ENCODE measurements at places on chromosomes 13 and 19.

- peak; percentile 13 for DNase-seq
Measured at GRCh38 chr19:13234518-13234917, 84.3 kb downstream of the IER2 start.

DNA sequence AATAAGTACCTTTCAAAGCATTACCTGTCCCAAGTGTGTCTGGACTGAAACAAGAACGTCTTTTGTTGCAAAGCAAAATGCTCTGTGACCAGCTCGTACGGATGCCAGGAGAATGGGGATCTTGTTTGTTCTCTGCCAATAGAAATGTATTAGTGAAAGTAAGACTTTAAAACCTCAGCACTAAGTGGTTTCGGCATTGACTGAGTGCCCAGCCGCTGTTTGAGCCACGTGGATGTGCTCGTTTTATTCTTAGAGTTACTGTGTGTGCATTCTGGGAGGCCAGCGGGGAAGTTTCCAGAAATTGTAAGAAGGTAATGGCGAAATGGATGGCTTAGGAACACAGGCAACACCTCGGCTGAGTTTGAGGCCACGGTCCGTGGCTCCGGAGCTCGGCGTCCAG lies 117.1 kb upstream of the USP29 start:
- DNase-seq = no peak

- DNase-seq = peak; percentile 55
Measured at GRCh38 chr19:51511353-51511752, 9.8 kb upstream of the SIGLEC12 start.

DNA sequence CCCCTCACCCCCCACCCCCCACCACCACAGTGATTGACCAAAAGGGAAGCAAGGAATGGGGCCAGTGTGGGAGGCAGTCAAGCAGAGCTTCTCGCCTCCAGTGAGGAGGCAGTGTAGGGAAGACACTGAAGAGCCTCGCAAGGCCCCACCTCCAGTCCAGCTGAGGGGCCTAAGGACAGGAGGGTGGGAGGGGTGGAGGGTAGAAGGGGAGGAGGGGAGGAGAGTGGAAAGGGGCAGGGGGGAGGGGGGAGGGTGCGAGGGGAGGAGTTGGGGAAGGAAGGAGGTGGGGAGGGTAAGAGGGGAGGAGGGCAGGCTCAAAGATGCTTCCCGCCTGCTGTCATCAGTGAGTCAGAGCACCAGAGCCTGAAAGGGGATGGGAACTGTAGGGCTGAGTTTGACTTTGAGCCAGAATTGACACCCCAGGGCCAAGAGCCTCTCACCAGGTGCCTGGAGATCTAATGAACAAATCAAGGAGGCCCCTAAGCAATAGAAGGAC lies 786.2 kb downstream of the UQCRFS1 start:
- no peak for DNase-seq

GRCh38 chr13:33426131-33426530 lies 140.6 kb upstream of the STARD13 start:
- DNase-seq = no peak

GRCh38 chr19:45542234-45542668 lies 35.0 kb downstream of the VASP start:
- DNase-seq = no peak

DNA sequence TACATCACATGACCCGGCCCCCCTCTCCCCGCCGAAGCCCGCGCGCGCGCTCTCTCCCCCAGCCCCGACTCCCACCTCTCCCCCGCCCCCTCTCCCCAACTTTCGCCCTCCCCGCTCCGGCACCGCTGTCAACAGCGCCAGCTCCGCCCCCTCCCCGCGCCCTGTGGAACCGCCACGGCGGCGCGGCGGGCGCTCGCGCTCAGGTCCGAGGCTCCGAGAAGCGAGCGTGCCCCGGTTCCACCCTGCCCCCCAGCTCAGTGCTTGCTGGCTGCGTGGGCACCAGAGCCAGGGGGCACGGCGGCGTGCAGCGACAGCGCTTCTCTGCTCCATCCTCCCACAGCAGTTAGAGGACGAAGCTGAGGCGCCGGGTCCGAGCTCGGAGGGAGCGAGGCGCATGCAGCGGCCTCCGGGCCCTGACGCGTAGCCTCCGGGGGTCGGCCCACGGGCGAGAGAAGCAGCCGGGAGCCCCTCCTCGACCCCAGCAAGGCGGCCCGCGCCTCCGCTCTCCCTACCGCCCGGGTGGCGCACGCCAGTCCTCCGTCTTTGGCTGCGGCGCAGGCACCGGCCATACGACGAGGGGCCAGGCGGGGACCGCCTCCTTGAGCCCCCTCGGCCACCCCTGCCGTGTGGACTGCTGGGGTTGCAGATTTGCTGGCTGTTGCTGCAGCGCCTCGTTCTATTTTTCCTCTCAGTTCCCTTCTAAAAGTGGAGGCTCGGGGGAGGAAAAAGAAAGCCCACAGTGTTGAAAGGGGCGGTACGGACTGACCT lies 109.5 kb downstream of the KCNRG start:
- peak; percentile 55 for DNase-seq

- DNase-seq = no peak
Measured at GRCh38 chr13:79581870-79582315, 100.9 kb downstream of the NDFIP2 start.

GRCh38 chr19:6590827-6591319 lies at the start of gene CD70:
Gene CD70 (minus strand): TSS chr19:6591150. CDS start chr19:6591002, 148 bp downstream.
- peak; percentile 75 for DNase-seq

Data from suppressor macrophage treated with lipopolysaccharide for 4 hours (primary cell).